NCI-H1105 treated with DMSO at 0.1 percent for 48 hours (cell line): ENCODE measurements at places on chromosomes 6 and 20.
A peak's percentile ranks its signal among the peaks of the same experiment; 100 is the strongest.

DNA sequence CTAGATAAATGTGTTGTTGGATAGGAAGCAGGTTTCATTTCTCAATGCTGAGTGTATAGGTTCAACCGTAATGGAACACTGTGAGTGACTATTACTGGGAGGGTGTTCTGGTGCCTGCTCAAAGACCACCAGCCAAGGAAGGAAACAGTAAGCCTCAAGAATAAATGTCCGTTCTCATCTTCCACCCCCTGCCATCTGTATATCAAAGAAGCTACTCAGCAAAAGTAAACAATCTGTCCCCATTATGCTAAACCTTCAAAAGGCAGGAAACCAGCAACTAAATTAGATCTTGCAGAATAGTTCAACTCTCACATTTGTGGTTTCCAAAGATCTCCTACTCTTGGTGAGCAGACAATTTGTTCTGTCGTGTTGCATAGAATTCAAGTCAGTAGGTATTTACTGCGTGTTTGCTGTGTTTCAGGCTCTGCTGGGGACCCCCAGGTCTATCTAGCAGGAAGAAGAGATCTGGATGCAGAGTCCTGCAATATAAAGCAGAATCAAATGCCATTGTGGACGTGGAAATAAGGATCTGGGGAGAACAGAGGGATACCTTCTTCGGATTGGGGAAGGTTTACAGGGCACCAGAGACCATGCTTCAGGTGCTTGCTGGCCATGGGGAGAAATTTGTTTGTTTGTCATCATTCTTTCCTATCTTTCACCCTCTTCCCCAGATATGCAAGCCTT lies 87.3 kb downstream of the SCML4 start:
- no peak for DNase-seq

DNA sequence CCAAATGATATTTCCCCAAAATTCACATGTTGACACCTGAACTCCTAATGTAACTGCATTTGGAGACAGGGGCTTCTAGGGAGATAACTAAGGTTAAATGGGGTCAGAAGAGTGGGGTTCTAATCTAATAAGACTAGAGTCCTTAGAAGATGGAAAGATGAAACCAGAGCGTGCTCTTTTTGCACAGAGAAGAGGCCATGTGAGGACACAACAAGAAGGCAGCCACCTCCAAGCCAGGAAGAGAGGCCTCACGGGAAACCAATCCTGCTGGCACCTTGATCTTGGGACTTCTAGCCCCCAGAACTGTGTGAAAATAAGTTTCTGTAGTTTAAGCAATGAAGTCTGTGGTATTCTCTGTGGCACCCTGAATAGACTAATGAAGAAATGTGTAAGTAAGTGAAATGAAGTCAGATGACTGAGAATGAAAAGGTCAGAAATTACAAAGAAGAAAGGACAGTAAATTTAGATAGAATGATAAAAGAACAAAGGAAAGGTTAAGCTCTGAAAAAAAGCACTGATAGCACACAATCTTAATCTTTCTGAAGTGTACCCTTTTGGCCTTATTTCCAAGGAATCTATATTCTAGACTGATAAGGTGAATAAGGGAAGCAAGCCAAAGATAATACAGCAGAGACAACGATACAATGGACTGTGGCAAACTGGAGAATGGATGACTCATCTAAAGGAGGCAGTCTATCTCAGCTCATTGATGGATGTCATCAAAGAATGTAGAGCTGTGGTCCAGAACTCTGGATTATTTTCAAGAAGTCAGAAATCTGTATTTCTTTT lies 110.4 kb downstream of the MYB start:
- no peak for DNase-seq

DNA sequence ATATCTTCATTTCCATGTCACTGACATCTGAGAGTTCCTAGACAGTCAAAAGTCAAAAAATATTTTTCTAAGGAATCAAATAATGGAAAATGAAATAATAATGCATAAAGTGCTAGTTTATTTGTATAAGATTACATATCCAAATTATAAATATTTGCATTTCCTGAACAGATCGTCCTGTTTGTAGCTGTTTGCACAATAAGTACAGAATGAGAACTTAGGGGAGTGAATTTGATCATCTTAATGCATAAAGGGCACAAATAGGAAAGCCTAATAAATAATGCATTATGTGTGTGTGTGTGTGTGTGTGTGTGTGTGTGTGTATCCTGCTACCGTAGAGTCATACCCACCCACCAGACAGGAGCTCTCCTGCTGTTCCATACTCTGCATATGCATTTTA lies 521.0 kb upstream of the EPHA7 start:
- no peak for DNase-seq

DNA sequence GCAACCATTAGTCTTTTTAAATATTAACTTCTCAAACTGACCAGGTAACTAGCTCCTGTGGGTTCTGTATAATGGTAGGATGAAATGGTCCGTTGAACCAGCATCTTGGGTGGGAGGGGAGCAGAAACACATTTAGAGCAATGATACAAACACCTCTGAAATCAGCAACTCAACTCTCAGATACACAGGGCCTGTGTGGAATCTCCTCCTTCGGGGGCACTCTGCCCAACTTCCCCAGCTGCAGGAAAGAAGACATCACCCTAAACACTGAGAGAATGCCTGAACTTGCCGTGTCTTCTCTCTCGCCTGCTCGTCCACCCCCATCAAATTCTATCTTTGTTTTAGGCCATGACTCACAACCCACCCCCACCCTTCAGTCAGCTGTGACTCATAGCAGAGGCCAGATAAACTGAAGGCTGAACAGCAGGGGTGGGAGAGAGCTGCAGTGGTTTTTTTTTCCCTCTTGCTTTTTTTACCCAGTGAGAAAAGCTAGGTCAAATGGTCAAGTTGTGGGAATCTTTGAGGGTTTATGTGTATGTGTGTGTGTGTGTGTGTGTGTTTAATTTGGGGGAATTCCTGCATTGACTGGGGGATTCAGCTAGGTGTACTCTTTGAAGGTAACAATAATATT lies 593.4 kb upstream of the JAG1 start:
- DNase-seq, result no peak

GRCh38 chr20:63176427-63177133 lies 39.4 kb downstream of the YTHDF1 start:
- no peak for DNase-seq

DNA sequence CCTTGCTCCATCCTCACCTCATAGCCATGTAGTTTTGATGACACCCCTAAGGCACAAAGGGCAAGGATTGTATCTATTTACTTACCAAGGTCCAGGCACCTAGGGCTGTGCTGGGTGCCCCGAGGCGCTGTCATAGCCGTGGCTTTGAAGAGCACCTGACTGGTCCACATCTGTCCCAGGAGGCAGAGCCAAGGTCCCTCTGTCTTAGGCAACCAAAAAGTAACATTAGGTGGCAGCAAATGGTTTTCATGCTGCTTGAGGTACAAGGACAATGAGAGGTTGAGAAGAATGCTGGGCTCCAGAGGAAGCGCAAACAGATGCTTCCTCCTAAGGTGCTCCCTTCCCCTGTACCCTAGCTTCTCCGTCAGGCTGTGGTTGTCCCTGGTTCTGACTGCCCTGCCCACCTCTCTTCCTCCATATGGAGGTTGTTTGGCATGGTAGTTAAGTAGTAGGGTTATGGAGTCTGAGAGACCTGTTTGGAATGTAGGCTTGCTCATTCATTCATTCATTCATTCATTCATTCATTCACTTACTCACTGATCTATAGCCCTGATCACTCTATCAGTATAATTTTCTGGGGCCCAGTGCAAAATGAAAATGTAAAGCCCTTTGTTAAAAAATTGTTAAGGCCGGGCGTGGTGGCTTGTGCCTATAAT lies 3.0 kb upstream of the UQCC2 start:
- DNase-seq, result no peak

DNA sequence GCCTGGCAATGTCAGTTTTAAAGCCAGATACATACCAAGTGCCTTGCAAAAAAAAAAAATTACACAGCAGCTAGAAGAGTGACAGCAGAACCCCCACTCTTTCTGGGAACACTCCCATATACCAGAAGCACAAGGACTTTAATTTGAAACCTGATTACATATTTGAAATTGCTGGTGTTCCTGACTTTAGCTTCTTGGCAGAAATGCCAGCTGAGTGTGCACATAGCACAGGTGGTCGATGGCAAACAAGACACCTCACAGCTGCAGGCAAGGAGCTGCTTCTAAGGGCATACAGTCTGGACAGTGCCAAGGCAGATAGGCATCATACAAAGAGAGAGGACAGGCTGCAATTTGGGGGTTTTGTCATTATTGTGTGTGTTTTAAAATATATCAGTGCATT lies 150.7 kb upstream of the SGK1 start:
- DNase-seq, result peak; percentile 17

- DNase-seq, result no peak
Observed at GRCh38 chr6:15539722-15540270, 123.0 kb downstream of the DTNBP1 start.

DNA sequence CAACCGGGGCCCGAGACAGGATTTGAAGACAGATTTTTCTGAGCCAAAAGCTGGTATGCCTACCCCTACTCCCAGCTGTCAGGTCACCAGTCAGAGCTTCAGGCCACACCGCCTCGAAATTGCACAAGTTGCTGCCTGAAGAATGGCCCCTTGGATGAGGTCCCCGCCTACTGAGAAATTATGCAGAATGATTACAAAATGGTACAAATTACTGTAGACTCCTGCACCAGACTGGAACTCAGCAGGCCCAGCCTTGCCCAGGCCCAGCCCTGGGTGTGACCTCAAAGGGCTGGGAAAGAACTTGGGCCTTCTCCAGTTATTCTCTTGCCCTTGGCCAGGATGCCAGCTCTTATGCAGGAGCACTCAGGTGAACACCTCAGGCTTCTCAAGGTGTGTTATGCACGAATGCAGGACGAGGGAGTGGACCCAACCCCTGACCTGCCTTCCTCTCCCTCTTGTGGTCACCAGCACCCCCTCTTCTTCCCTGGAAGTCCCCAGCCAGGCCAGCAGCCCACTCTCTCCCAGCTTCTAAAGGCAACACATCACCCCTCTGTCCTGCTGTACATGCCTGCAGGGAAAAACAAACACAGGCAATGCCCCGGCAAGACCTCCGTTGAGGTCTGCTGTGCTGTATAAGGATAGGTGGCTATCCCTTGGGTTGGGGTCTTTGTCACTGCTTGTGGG lies 88.7 kb upstream of the NAA20 start:
- DNase-seq, result no peak

GRCh38 chr6:12342664-12343063 lies 52.5 kb downstream of the EDN1 start:
- DNase-seq, result no peak

- DNase-seq, result no peak
Observed at GRCh38 chr6:56040223-56040622, 164.8 kb upstream of the BMP5 start.

GRCh38 chr20:19328676-19329075 lies 116.2 kb downstream of the SLC24A3 start:
- DNase-seq, result no peak
